ENCODE measurements at places on chromosomes 6 and 20.

- DNase-seq, result peak; percentile 86
Observed at GRCh38 chr6:32153564-32154513, at the start of gene PPT2. TSS of gene PPT2 (plus strand) at chr6:32154141. CDS start at chr6:32154595, 454 bp downstream.

DNA sequence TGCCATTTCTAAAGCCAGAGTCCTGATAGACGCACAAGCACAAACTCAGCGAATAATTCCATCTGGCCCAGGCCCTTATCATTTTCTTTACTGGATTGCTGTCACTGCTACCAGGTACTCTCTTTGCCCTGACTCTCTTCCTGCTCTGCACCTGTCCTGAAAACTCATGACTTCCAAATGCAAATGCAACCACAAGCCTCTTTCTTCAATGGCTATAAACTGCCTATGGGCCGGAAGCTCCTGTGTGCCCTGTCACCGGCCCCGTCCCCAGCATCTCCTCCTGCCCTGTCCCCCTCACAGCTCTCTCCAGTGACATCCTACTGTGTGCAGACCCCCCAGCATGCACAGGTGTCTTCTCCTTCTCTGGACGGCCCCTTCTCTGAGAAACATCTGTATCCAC lies 302.6 kb downstream of the GMDS start:
- no peak for DNase-seq

GRCh38 chr20:37276494-37277252 lies 12.8 kb upstream of the MANBAL start:
- no peak for DNase-seq

GRCh38 chr6:106735136-106735633 lies 105.8 kb downstream of the QRSL1 start:
- DNase-seq, result no peak

DNA sequence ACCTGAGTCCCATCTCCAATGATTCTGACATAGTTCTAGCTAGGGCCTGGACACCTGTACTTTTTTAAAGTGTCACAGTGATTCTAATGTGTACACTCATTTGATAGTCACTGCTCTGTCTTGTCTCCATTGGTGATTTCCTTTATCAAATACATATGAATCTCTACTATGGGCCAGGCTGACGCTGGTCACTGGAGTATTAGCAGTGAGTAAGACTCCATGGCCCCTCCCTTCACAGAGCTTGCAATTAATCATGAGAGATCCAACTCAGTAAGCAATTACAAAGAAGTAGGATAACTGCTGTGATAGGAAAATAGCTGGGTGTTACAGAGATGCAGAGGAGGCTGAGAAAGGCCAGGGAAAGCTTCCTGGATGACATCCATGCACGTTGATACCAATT lies 19.3 kb upstream of the SASH1 start:
- DNase-seq, result no peak

DNA sequence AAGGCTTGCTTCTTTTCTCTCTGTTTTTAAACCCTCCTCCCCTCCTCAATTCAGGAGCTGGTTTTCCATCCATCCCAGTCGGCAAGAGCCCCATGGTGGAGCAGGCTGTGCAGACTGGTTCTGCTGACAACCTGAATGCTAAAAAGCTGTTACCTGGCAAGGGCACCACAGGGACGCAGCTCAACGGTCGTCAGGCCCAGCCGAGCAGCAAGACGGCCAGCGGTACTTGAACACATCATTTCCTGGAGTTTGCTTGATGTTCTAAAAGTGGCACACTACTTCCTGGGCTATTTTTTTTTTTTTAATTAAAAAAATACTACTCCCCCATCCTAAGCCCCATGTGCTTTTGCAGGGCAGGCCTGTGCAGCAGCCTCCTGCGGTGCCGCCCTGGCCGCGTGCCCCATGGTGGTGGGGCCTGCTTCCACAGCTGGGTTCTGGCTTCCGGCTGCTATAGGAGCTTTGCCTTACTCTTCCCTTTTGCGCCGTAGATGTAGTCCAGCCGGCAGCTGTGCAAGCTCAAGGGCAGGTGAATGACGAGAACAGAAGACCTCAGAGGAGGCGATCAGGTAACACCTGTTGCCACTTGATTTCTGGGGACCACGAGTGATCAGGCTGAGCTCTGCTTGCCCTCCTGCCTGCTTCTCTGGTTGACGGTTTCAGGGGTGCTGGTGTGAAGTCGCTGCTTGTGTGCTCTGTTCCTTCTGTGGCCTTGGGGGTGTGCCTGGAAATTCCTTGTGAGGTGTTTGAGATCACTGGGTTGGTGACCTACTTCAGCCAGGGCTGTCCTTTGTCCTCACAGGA lies 7.7 kb downstream of the LSM14B start:
- no peak for DNase-seq

DNA sequence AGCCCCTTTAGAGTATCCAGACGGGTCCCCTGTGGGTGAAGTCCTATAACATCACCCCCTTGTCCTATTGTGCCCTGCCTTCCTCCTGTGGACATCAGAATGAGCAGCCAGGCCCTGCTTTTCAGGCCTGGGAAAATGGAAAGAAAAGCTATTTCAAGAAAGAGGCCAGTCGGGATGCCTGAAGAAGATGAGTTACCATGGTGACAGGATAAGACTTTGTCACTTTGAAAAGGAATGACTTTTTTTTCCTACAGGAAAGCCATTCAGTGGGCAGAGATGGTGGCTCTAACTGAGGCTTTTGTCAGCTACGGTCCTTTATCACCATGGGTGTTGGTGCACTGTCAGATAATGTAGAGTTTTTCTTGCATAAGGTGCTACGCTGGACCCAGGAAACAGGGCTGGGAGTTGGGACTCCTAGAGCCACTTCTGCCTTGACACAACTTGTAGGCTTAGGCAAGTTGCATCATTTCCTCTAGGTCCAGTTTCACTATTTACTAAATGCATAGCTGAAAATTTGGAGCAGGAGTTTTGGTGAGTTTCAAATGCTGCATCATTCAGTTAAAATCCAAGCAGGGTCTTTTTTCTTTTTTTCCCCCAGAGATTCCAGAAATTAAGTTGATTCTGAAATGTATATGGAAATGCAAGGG lies 293.6 kb upstream of the PRND start:
- DNase-seq, result no peak

DNA sequence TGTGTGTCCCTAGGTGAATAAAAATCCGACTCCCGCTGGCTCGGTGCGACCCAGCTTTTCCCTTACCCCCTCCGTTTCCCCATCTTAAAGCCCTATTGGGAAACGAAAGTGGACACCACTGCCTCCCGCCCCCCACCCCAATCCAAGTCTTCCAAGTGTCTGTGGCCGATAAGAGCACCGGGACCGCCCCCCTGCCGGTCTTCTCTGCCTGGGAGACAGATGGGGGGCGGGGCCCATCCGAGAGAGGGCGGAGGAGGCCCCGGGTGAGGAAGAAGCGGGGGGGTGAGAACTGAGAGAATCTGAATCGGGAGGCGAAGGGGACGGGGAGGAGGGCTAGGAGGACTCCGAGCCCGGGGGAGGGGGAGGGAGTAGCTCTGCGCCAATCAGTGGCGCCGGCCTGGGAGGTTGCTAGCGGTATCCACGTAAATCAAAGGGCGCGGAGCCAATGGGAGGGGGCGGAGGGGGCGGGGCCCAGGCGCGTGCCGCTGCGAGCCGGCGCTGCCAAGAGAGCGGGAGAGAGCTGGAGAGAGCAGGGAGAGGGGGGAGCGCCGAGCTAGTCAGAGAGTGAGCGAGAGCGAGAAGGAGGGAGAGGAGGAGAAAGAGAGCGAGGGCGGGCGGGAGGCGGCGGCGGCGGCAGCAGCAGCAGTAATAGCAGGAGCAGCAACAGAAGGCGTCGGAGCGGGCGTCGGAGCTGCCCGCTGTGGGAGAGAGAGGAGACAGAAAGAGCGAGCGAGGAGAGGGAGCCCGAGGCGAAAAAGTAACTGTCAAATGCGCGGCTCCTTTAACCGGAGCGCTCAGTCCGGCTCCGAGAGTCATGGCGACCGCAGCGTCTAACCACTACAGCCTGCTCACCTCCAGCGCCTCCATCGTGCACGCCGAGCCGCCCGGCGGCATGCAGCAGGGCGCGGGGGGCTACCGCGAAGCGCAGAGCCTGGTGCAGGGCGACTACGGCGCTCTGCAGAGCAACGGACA lies at the start of gene POU3F2:
TSS of gene POU3F2 (plus strand) at position 515 of the 972 bp plus-strand sequence. CDS start at position 815, 300 bp downstream.
- DNase-seq, result peak; percentile 95

GRCh38 chr6:11224252-11224965 lies 8.1 kb downstream of the NEDD9 start:
- DNase-seq, result no peak

DNA sequence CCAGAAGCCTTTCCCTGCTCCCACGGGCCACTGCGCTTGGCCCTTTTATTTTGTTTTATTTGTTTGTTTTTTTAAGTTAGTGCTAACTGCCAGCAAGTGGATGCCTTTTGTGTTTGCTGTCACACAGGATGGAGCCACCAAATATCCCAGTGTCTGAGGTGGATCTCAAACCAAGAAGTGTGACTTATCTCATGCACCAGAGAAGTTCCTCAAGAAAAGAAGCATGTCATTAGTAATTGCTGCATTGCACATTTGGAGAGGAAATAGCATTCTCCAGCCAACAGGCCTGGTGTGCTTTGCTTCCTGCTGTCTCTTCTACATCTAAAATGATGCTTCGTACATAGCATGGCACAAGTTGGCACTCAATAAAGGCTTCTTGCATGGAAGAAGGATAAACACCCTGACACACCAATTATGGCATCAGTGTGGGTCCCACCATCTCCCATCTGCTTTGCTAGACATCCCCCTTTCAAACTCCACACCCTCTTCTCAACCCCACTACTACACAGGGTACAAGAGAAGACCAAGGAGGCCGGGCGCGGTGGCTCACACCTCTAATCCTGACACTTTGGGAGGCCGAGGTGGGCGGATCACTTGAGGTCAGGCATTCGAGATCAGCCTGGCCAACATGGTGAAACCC lies 1.9 kb upstream of the ATP9A start:
- no peak for DNase-seq

- no peak for DNase-seq
Observed at GRCh38 chr6:131958542-131959470, 7.6 kb upstream of the CCN2 start.

- DNase-seq, result no peak
Observed at GRCh38 chr6:143112084-143112768, 51.5 kb downstream of the AIG1 start.

DNA sequence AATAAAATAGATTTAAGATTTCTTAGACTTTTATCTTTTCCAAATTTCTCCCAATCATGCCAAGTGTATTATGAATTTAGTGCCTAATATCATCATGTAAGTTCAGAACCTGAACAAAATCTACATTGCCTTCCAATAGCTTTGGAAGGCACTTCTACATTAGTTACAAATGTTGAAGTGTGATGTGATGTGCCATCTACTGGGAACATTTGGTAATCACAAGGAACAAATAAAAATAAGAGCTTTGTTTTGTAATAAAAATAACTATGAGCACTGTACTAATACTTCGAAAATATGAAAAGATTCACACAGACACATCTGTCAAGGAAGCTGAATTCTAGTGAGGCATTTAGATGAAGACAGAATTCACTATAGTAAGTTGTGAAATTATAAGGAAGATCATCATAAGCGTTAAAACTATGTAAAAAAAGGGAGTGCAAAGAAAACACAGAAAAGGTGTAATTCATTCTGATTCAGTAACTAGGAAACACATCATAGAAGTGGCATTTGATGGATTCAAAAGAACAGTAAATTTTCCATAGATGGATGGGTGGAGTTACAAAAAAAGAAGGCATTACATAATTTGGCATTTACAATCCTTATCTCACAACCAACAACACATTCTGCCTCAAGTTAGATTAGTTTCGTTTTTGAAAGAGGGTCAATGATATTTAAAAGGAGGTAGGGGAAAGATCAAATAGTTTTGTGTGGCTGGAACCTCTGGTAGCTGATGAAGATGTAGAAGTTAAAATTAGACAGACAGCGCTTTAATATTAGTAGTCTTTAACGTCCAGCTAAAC lies 161.0 kb downstream of the ASCC3 start:
- DNase-seq, result no peak

GRCh38 chr20:48921883-48922820 lies 641 bp downstream of the ARFGEF2 start:
- no peak for DNase-seq

DNA sequence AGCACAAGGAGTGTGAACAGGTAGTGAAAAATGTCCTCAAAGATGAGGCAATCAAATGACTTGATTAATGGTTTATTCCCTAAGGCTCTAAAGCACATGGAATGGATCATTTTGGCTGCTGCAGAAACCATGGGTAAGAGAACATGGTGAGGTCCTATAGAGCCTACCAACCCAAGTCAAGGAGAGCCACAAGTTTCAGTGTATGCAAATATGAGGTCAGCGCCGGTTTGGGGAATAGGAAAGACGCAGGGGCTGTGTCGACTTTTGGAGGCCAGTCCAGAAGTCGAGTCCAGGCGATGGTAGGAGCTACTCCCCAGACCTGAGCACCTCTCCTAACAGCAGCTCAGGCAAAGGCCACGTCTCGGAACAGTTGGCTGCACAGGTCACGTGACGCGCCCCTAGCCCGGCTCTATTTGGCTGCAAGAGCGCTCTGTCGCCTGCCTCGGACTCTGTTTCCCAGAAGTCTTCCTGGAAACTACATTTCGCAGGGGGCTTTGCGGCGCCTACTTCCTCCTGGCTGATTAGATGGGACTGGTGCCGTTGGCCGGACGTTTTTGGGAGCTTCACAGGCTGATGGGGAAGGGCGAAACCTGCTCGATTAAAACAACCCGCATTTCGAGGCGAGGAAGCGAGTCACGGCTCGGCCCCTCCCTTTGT lies 74.4 kb upstream of the CHD6 start:
- DNase-seq, result peak; percentile 96

DNA sequence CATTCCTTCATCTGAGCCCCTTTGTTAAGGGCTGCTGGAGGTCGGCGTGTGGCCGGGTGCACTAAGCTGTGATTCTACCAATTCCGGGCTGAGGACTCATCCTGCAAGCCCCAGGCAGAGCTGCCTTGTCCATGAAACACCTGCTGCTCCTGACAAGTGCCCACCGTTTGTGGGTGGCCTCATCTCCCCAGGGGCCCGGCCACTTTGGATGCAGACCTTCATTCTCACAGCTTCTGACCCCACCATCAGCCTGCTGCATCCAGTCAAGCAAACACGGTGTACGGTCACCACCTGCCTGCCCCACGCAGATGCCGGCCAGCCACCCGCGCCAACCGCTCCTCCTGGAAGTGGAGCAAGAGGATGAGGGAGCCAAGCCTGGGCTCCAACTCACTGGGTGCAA lies 382.7 kb downstream of the THBS2 start:
- DNase-seq, result no peak

- DNase-seq, result no peak
Observed at GRCh38 chr6:1388630-1389368, 577 bp upstream of the FOXF2 start.

GRCh38 chr6:15110726-15111354 lies 135.0 kb upstream of the JARID2 start:
- no peak for DNase-seq

DNA sequence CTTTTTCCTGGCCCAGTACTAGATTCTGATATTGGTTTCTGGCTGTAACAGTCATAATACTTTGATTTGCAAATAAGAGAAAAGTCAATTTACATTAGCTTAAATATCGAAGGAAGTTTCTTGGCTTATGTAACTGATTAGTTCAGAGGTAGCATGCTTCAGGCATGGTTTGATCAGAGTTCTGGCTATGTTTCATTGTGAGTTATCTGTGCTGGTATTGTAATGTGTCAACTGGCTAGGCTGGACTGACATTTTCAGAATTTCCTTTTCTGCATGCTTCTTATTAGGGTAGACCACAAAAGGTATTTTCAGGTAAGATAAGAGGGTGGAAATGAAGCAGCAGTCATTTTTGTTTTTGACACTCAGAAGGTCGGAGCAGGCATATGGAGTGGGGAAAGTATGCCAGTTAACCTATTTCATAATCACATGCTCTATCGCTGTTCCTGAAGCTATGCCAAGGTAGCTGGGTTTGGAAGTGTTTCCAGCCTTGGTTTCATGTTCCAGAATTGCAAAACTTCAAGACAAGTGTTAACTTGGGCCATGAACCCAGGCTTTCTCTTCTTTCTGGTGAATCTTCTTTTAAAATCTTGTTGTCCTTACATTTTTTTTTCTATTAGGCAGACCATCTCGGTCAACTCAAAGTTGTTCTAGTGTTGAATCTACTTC lies 244.9 kb downstream of the DHX35 start:
- DNase-seq, result no peak

All from posterior cingulate gyrus (tissue), 11 donors.